KG1 (cell line): ENCODE measurements at places on chromosomes 7 and 10.
A peak's percentile ranks its signal among the peaks of the same experiment; 100 is the strongest.

- no peak for DNase-seq
Measured at GRCh38 chr7:90772410-90772809, 176.3 kb downstream of the CDK14 start.

DNA sequence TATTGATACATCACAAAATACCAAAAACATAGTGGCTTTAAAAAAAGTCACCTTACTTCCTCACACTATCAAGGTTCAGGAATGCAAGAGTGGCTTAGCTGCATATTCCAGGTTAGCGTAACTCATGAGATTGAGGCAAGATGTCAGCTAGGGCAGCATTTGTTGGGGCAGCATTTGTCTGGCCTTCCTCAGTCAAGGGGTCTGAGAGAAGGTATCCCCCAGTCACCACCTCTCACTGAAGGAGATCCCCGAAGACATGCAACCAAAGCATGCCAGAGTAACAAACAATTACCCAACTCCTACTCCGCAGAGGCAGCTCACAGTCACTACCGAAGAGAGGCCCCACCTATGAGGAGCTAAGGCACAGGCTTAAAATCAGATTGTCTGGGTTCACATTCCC is 48.4 kb downstream of the C10orf71 start:
- DNase-seq: no peak

GRCh38 chr10:71638822-71639719 is 80.5 kb downstream of the C10orf105 start:
- DNase-seq: no peak

GRCh38 chr7:117230276-117231046 is 92.4 kb downstream of the WNT2 start:
- no peak for DNase-seq

- DNase-seq: no peak
Measured at GRCh38 chr10:58894929-58895328, 281.5 kb upstream of the PHYHIPL start.

- DNase-seq: no peak
Measured at GRCh38 chr10:63414481-63415260, 51.1 kb downstream of the JMJD1C start.

DNA sequence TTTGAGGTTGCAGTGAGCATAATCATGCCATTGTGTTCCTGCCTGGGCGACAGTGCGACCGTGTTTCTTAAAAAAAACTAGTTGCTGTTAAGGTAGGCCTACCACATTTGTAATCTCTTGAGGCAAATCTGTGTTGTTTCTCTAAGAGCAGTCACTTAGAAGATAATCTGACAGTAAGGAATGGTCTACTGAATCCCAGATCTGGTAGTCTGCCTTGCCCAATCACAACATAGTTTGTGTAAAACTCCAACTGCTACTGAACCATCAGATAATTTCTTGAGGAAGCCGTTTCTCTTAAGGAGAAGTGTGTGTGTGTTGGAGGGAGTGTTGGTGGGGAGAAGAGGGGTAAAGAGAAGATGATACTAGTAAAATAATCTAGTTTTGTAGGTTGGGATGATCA is 5.0 kb downstream of the NRF1 start:
- no peak for DNase-seq

- no peak for DNase-seq
Measured at GRCh38 chr7:157139111-157139809, 534 bp downstream of the UBE3C start.

GRCh38 chr10:43576062-43576461 is 1.6 kb upstream of the ZNF239 start:
- no peak for DNase-seq

GRCh38 chr10:19184891-19185290 is 136.3 kb downstream of the MALRD1 start:
- DNase-seq: no peak

DNA sequence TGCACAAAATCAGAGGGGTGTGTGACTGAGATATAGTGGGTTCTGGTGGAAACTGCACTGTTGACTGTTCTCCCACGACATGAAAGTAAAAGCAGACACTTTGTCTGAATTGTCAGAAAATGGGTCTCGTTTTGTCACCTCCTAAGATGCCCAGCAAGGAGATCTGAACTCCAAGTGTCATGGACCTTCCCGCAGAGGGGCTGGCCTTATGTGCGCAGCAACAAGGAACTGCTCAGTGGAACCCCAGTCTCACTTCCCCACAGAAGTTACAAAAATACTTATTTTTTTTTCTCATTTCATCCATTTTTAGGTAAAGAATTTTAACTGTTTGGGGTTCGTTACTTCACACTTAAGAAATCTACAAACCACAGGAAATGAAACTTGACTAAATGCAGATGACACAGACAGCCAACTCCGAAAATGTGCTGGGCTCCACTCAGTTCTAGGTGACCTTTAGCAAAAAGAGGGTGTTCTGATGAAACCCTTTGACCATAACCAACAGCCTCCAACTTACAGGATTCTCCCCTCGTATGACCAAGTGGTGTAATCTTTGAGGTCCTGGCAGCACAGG is 115.0 kb downstream of the FAM107B start:
- DNase-seq: peak; percentile 54

DNA sequence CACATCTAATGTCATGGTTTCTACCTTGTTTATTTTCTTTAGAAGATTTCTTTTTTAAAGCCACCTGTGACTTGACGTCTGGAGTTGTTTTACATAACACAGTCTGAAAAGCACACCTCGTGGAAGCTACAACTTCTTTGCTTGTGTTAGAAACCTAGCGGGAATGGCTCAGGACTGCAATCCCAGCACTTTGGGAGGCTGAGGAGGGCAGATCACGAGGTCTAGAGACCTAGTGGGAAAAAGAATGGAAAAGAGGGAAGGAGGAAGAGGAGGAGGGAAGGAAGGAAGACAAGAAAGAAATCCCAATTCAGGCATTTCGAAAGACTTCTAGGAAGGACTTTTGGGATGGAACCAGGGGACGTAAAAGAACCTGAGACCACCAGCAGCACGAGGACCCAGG is 146.3 kb upstream of the CELF2 start:
- DNase-seq: no peak

GRCh38 chr7:38682606-38683005 is 51.4 kb upstream of the AMPH start:
- no peak for DNase-seq

DNA sequence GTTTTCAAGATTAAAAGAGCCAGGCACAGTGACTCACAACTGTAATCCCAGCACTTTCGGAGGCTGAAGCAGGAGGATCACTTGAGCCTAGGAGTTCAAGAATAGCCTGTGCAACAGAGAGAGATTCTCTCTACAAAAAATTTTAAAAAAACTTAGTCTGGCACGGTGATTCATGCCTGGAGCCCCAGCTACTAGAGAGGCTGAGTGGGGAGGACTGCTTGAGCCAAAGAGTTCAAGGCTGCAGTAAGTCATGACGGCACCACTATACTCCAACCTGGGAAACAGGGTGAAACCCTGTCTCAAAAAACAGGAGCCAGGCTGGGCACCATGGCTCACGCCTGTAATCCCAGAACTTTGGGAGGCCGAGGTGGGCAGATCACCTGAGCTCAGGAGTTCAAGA is 86.6 kb upstream of the KCTD7 start:
- no peak for DNase-seq

- DNase-seq: no peak
Measured at GRCh38 chr7:131104596-131105293, 222.9 kb upstream of the MKLN1 start.

DNA sequence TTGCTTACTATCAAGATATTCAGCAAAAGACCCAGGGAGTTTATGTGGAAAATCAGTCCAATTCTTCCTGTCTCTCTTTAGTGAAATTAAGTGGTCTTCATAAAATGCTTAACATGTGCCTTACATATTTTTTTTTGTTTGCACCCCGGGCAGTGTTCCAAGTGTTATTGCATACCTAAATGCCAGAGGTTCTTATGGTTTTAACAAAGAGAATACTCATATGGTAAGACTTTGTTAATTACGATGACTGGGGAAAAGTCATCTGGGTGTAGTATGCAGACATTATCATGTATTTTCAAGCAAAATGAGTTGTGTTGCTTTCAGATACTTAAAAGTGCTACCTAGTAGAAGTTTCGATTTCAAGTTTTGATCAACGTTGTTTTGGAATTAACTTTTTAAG is 82.6 kb downstream of the PRKG1 start:
- no peak for DNase-seq

GRCh38 chr10:26779176-26779860 is 81.4 kb downstream of the ABI1 start:
- no peak for DNase-seq

GRCh38 chr10:113746217-113746957 is 5.1 kb upstream of the PLEKHS1 start:
- no peak for DNase-seq

- DNase-seq: no peak
Measured at GRCh38 chr7:81138870-81139269, 220.0 kb upstream of the SEMA3C start.

- no peak for DNase-seq
Measured at GRCh38 chr10:49359349-49360270, 36.3 kb downstream of the DRGX start.

DNA sequence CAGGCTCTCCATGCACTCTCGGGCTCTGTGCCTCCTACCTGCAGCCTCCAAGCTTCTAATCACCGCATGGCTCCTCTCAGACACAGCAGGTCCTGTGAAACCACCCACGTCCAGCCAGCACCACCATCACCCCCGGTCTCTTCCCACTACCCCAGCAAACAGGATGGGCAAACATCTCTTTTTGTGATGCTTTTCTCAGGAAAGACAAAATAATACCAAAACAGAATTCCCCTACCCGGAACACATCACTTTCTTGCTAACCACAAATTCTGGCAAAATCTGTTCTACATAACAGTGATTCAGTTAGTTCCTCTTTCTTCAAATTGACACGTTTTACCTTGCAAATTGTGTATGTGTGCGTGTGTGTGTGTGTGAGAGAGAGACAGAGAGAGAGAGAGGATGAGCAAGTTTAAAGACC is 6.5 kb downstream of the SNX8 start:
- no peak for DNase-seq

GRCh38 chr7:2125931-2126330 is 106.8 kb downstream of the MAD1L1 start:
- no peak for DNase-seq

DNA sequence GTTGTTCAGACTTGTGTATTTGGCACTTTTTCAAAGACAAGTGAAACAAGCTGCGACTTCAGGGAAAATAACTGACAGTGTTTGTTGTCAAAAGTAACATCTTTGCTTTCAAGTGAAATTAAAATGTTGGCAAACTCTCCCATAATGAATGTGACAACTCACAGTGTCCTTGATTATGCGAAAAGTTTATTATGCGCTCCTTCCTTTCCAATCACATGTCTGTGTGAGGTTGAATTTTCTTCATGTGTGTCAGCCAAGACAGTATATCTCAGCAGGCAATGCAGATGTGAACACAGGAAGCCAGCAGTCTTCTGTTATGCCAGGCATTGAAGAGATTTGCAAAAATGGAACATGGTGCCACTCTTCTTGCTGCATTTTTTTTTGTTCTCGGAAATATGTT is 28.7 kb downstream of the FBH1 start:
- no peak for DNase-seq

DNA sequence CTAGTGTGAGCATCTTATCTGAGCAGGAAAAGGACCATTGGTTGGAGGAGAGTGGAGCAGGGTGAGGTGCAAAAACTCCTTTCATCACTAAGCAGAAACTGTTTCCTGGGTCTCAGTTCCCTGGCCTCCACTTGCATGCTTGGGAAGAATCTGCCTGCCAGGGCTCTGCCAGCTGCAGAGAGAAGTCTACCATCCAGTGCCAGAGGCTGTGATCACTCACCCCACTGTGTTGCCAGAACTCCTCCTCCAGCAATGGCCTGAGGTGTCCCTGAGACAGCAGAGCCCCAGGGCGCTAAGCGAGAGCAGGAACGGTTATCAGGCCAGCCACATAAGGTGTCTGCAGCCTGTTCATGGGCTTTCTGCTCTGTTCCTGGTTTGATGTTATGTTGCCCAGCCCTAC is 991.4 kb downstream of the CCSER2 start:
- DNase-seq: no peak

DNA sequence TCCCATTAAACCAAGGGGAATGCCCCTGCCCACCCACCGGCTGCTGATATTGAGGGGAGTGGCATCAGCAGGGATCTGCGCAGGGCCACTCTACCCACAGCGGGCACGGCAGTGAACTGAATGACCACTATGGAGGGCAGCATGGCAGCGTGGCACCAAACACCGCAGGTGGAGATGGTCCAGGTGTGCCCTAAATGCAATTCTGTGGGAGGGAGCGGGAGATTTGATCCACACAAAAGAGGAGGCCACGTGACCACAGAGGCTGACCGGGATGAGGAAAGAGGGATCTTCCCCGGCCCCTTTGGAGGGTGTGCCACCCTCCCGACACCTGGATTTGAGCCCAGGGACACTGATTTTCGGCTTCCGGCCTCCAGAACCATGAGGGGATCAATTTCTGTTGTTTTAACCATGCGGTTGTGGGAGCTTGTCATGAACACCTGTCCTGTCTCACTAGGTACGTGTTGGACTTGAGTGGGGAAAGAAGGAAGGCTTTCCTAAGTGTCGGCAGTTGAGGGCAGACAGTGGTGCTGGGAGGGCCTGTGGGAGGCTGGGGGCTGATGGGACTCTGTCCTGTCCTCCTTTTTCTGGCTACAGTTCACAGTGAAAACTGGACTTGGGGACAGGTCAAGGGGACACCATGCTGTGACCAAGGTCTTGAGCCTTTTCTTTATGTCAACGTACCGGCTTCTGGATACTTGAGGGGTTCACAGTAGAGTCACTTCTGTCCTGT is 66.1 kb downstream of the CFAP46 start:
- DNase-seq: no peak

DNA sequence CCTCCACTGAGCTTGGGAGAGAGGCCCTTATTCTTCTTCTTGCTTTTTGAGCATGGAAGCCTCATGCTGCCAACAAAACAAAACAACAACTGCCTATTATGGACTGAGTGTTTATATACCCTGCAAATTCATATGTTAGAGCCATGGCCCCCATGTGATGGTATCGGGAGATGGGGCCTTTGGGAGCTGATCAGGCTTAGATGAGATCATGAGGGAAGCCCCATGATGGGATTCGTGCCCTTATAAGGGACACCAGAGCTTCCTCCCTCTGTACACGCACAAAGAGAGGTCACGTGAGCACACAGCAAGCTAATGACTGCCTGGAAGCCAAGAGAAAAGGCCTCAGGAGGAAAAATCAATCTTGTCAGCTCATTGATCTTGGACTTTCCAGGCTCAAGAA is 235.0 kb downstream of the FANK1 start:
- DNase-seq: no peak

DNA sequence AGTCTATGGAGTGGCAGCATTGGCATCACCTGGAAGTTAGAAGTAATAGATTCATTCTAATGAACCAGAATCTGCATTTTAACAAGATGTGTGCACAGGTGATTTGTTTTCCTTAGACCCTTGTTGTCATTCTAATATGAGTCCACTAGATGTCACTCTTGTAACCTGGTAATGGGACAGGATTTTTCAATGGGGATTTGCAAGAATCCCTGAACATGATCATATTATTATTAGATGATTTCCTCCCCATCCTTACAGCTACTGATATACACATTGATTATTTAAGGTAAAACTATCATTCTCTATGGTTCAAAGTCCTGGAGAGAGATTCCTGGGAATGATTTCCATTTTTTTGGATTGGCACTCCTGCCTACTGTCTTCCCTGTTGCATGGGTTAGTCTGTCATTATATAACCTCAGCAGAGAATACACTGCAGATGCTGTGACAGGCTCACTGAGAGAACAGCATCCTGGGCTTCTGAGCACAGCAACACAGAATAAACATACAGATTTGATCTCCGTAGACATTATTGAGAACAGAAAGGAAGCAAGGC is 194.9 kb downstream of the SUGCT start:
- DNase-seq: peak; percentile 1
